NCI-H1694 (cell line): ENCODE measurements at places on chromosomes 1 and 21.

DNA sequence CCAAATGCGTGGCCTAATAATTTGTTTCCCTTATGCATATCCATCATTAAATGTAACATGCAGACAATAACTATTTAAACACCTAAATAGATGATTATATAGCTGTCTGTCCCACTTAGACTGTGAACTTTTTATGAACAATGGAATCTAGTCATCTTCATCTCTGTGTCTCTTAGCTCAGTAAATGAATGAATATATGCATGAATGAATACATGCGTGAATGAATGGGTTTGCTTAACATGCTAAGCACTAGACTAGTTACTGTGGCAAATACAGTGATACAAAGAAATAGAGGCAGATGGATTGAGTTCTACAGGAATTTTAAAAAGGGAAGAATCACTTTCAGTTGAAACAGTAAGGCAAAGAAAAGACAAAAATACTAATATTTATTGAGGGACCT lies 232.0 kb downstream of the FGGY start:
- no peak for DNase-seq

DNA sequence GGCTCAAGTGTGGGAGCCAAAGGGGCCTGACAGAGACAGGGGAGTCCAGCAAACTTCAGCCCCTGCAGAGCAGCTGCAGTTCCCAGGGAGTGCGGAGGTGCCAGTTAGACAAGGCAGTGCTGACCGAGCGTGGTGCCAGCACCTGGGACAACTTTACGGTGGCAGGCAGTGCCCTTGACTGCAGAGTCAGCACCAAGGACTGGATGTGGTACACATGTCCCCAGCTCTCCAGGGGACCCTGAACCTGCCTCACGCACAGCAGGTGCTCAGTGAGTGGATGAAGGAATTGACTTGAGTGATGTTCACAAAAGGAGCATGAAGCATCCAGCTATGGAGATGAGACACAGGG lies 296.5 kb downstream of the SIPA1L2 start:
- DNase-seq = no peak

- no peak for DNase-seq
These were observed 24.9 kb downstream of the TSNAX start for GRCh38 chr1:231553320-231553719.

- DNase-seq = no peak
These were observed 12.4 kb downstream of the CDC14A start for GRCh38 chr1:100364697-100365096.

DNA sequence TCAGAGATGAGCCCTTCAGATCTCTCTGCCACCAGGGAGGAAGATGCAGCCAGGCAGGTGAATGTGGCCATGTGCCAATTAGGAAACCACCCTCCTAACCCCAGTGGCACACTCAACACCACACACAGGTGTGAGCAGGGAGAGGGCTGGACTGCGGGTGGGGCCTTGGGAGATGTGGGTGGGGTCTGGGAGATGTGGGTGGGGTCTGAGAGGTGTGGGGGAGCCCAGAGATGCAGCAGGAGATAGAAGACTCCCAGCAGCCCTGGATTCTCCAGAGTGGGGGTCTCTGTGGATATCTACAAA lies 43.2 kb upstream of the COL6A1 start:
- no peak for DNase-seq

GRCh38 chr1:168498159-168498631 lies 45.6 kb downstream of the XCL2 start:
- peak; percentile 78 for DNase-seq
